ENCODE measurements at places on chromosomes 2 and 18.

DNA sequence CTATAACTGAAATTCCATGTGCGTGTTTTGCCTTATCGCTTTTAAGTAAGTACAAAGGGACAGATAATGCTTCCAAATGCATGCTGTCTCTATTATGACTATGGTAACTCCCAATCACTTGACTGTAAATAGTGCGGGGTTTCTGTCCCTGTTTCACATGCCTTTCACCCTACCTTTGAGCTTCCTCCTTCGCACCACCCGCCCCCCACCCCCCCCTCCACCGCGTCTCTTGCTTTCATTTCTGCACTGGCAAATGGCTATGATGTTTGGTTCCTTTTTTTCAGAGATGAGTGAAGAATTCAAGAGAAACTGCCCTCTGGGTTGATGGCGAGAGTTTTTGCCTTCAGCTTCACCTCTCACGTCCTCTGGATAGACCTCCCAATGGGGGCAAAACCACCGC, 25.0 kb upstream of the SPP2 start:
- peak; percentile 70 for ATAC-seq

GRCh38 chr2:199446996-199447576, 10.7 kb downstream of the SATB2 start:
- no peak for ATAC-seq

DNA sequence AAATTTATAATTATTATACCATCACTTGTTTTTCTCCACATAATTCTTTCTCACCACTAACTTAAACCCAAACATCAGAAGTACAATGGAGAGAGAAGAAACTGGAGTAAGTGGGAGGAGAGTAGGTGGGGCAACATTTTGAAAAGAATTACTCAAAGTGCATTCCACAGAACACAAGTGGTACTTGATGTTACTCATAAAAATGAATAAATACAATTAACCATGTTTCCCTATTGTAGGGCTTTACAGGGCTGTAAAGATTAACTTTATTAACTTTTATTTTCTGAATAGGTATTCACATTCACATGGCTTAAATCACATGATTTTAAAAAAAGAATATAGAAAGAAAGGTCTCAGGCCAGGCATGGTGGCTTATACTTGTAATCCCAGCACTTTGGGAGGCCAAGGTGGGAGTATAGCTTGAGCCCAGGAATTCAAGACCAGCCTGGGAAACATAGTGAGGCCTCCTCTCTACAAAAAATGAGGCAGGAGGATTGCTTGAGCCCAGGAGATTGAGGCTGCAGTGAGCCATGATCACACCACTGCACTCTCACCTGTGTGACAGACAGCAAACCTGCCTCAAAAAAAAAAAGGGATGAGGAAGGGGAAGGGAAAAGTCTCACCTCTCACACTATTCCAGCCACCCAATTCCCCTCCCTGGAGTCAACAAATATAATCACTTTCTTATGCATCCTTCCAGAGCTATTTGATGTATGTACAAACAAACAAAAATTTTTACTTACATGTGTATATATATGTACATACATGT, 47.1 kb downstream of the KCNG3 start:
- ATAC-seq = no peak

DNA sequence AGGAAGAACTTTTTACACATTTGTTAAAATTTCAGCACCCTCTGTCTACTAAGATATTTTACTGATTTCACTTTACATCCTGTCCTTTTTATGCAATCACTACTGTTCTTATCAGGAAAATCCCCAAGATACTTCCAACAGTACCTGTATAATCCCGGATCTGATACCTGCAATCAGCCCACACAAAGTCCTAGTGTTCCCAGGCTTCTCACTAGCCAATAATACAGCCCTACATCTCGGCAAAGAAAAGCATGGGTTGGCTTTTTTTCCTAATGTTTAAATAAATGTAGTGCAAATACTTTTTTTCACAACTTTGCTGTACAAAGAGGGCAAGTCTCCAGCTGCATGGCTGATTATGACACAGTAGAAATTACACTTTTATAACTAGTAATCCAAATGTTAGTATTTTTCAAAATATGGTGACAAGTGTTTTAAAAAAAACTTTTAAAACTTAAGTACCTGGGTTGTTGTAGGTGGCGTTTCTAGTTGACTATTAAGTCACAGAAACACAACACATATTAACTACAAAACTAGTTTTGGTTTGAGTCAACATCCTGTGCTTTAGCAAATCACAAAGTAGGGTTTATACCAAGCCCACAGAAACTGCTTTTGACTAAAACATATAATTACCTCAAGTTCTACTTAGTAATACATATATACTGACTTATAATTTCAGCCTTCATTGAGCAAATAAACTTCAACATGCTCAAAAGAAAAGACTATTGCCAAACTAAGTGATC, 19.5 kb downstream of the CNOT11 start:
- peak; percentile 98 for ATAC-seq

DNA sequence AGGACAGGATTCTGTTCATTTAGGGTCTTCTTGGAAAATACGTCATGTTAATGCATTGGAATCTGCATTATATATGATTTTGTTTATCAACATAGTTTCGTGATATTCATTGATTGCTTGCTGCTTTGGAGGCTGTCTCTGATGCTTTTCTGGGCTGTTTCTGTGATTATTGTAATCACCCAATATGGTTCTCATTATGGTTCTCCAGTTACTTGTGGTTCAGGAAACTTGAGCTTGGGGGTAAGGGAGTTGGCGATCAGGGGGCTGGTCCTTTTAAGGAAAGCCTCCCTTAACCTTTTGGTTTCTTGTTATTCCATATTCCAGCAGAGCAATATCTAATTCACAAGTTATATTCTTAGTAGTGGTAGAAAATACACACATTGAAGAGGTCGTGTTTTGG, 17.4 kb upstream of the STON1 start:
- ATAC-seq = no peak

- no peak for ATAC-seq
These were observed 25.0 kb downstream of the COA5 start for GRCh38 chr2:98583276-98583675.

- ATAC-seq = no peak
These were observed 6.3 kb downstream of the NMS start for GRCh38 chr2:100476606-100477005.

GRCh38 chr2:238456970-238457926, 30.5 kb downstream of the ASB1 start:
- ATAC-seq = no peak

DNA sequence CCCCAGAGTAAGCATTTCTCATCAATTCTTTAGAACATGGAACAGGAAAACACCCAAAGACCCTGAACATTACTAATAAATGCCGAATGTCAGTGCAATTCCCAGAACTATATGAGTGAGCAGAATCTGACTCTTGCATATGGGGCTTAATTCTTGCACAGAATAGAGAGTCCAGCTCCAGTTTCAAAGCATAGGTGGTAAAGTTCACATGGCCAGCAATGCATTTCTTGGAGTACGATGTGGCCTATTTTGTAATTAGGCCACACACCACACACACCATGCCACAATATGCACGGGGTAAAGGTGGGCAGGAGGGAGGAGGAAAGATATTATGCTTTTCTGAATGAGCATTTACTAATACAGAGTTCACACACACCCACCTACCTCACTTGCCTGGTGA, 56.5 kb downstream of the PLA2R1 start:
- no peak for ATAC-seq

GRCh38 chr2:240249423-240250149, 109.1 kb upstream of the OTOS start:
- no peak for ATAC-seq

GRCh38 chr2:237048595-237048994, 37.1 kb upstream of the COPS8 start:
- no peak for ATAC-seq

GRCh38 chr2:237682151-237682550, 54.8 kb downstream of the LRRFIP1 start:
- ATAC-seq = no peak

- ATAC-seq = no peak
These were observed 51.6 kb downstream of the MRPL33 start for GRCh38 chr2:27823135-27823534.

- ATAC-seq = no peak
These were observed 47.6 kb downstream of the MAPK4 start for GRCh38 chr18:50607378-50607926.

DNA sequence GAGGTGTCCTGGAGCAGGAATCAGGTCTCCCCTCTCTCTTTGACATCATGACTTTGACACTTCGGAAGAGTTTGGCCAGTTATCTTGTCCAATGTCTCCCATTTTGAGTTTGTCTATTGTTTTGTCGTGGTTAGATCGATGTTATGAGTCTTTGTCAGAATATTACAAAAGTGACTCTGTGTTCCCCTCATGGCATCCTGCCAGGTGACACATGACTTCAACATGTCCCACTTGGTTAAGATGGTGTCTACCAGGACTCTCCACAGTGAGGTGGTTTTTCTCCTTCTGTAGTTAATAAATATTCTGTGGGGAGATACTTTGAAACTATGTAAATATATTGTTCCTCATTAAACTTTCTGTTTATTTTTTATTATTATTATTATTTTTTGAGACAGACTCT, 76.6 kb upstream of the BZW1 start:
- ATAC-seq = peak; percentile 57

DNA sequence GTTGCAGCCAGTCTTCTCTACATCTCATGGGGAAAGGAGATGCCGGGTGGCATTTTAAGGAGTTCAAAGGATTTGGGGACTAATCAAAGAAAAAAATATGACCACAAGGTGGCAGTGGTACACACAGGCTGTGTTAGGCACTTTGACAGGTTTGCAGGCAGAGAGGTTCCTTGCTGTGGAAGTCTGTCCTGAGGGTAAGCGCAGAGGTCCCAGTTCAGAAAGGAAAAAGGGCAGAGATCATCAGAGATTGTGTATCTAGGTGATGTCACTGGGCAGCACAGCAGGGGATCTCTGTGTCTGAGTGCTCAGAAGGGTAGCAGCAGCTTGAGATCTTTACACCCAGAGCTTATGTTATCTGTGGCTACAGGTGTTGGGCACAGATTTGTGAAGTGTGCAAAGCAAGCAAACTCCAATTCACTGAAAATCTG, 231.4 kb downstream of the LRRTM1 start:
- ATAC-seq = no peak

DNA sequence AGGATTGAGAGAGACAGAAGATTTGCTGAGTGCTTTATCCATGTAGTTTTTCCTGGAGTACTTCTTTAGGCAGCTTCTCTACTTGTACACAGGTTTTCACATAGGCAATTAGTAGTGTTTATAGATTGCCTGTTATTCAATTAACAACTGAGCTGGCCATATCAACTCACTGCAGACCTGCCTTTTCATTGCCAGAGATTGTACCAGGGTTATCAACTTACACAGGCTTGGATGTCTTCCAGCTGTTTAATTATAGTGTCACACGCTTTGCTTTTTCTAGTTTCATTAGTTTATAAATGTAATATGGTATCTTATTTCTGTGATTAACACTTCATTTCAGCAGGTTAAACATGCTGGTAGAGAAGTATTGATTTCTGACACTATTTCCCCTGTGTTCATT, 125.9 kb downstream of the GPD2 start:
- no peak for ATAC-seq

Measured in activated T-helper 17 cell treated with anti-CD3 and anti-CD28 coated beads, Interleukin-2, amount 50 U/mL, for 72 hours (primary cell).